ENCODE measurements at places on chromosomes 7 and 10. TPM values are rescaled to one million over a fixed set of nuclear protein-coding genes. Genes with fewer than 3 reads are reported as not detected.

CALHM2 gene
- total RNA-seq, result 9.5 TPM

CPXM2 gene
- not detected for total RNA-seq

AOAH gene
- total RNA-seq, result 10.4 TPM

SLC35G1 gene
- total RNA-seq, result 2.0 TPM

PNLIP gene
- total RNA-seq, result not detected

DNA sequence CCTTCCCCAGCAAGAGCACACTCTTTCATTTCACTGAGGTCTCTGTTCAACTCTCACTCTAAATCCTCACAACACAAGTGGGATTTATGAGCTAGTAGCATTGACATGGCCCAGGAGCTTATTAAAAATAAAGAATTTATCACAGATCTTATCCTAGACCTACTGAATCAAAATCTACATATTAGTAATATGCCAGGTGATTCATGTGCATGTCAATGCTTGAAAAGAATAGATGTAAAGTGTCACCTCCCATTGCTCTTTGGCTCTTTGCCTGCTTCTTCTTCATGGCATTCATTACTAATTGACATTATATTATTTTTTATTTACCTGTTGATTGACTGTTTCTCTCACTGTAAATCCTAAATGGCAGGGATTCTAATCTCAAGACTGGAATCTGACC is 459.2 kb upstream of the LRRTM3 start:
- no peak overlapping the region for H3K27ac ChIP-seq
- H3K27me3 ChIP-seq, result no peaks in the 10 kb centered on the region
- no peak for DNase-seq
- H3K36me3 ChIP-seq, result no peaks in the 10 kb centered on the region
- H3K4me1 ChIP-seq, result no peaks in the 10 kb centered on the region

DNA sequence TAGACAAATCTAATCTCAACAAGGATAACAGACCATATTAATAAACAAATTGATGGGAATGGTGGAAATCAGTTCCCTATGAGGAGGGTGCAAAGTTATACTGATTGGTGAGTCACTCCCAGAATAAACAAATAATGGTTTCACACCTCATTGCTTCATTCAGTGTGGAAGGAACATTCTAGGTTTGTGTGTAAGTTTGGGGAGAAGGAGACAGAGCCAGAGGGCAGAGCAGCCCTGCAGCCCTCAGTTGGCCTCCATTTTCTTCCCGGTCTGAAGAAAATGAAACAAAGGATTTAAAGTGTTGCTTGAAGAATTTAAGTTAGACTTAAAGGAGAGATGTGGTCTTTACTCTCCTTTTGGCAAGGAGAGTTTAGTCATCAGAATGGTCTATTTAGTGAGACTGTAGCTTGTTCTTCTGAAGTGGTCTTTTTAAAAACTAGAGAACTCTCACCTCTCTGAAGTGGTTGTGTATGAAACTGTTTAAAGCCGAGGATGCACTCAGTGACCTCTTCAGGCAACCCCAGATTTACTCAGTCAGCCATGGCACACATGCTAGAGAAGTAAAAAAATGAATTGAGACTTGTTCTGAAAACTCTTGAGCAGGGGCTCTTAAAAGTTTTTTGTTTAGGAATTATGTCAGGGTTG is 27.2 kb downstream of the IKZF1 start:
- H3K4me1 ChIP-seq, result peaks cover 60% of the 10 kb centered on the region
- H3K27ac ChIP-seq, result no peak overlapping the region
- peaks cover 57% of the 10 kb centered on the region for H3K36me3 ChIP-seq
- H3K27me3 ChIP-seq, result no peaks in the 10 kb centered on the region
